Activated T-helper 1 cell treated with anti-CD3 and anti-CD28 coated beads, Interleukin-12 subunit alpha, Interleukin-12 subunit beta, Interleukin-2, Interleukin-4 antibody, amounts not matched to agents 30 ng/mL and 10 ng/mL and 1 ng/mL, durations not matched to agents 14 hours and 24 hours and 36 hours (primary cell): ENCODE measurements at places on chromosomes 16 and 17. TPM values are rescaled to one million over a fixed set of nuclear protein-coding genes. Genes with fewer than 3 reads are reported as not detected.

NACA2 gene
- 0.60 TPM in 1 of 2 replicates, not detected in the other for total RNA-seq

FN3K gene
- 1.9 and 2.7 TPM in 2 replicates for total RNA-seq

UBFD1 gene
- 54.9 and 55.0 TPM in 2 replicates for total RNA-seq

HID1 gene
- 0.29 and 0.31 TPM in 2 replicates for total RNA-seq

DNA sequence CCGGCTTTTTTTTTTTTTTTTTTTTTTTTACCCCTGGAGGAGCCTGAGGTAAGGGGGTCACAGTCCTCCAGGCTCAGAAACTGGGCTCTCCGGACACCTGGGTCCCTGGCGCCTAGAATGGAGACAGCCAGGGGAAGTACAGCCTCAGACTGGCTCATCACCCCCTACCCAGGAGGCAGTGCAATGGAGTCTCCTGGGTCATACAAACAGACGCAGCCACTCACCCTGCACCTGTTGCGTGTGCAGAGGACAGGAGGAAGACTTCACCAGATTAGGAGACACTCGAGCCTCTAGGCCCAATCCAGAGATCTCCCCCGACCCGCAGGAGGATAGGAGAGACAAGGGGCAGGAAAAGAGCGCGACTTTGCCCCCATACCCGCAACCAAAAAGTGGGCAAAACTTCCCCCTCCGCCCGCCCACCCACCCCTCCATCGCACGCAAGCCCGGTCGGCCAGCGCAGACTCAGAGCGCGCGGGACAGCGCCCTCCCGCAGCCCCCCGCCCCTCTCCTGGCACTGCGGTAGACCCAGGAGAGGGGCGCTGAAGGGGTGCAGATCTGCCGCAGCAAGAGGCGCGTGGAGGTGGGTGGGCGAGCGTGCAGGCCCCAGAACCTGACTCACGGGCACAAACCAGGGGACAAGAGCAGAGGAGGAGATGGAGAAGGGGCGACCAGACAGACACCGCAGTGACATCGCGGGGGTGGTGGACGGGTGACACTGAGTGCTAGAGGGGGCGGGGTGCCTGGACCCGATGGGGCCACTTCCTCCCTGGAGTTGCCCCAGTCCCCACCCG, 900 bp downstream of the HAP1 start:
- H3K4me3 ChIP-seq: no peak overlapping the region
- H3K27me3 ChIP-seq: peaks cover 56% of the 10 kb centered on the region
- H3K36me3 ChIP-seq: no peaks in the 10 kb centered on the region
- DNase-seq: no peak
- peaks cover 5% of the 10 kb centered on the region for H3K4me1 ChIP-seq
